ENCODE measurements at places on chromosomes 2 and 18.

DNA sequence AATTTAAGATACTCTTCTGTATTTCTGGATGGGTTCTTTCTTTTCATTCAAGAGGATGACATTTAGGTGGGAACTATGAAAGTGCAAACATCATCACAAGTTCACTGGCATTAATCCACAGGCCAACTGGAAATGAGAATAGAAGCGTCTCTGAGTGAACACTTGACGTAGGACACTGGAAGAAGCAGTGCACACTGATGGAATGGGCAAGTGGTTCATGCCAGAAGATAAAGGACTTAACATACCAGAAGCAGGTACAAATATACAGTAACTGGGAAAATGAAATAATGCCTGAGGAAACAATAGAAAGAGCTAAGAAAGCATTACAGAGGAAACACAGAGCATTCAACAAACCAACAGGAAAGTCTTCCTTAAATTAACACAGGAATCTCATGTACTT lies 120.9 kb upstream of the CCDC195 start:
- DNase-seq, result no peak

DNA sequence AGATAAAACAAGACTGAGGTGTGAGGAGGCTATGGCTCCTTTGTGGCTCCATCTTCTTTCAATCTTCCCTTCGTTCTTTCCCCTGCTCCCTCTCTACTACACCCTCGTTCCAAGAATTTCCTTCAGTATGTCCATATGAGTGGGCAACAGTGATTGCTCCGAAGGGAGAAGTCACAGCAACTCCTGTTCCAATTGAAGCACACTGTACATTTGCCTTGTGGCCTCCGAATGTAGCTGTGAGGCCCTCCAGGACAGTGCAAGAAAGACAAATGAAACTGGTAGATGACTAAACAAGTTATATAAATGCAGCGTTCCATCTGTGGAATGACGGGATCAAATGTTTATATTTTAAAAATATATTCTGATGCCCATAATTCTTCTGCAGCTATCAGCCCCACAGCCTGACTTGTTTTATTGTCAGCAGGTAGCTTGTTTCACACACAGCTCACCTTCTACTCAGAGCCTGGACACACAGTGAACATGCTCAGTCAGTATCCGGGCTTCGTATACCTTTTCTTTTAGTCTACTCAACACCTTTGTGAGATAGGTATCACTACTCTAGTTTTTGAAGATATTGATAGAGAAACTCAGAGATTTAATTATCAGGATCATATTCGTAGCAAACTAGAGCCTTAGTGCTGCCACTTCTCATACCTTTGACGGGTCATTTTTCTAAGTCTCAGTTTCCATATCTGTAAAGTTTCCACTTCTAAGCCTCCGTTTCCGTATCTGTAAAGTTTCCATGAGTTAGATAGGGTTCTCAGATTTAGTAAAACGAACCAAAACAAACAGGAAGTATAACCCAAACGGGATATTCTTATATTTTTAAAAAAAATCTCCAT lies 216.7 kb upstream of the STON1 start:
- DNase-seq, result peak; percentile 16

GRCh38 chr2:26946841-26947784 lies 23.3 kb upstream of the MAPRE3 start:
- DNase-seq, result no peak

DNA sequence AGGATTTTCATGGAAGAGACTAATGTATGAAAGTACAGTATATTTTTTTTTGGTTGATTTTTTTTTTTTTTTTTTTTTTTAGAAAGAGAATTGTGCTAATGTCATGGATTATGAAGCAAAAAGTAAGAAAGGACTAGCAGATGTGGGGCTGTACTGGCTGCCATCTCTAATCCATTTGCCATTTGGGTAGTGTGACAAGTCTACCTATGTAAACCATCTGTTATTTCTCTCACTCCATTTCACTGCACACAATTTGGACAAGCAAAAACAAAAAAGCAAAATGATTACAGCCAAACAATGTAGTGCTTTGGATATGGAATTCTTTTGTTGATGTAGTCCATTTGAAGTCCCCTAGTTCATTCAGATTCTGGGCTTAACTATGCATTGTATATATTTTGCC lies 1355.4 kb downstream of the LRP1B start:
- no peak for DNase-seq

- peak; percentile 1 for DNase-seq
These were observed 14.7 kb downstream of the CROCC2 start for GRCh38 chr2:240920783-240921231.

- no peak for DNase-seq
These were observed 47.1 kb upstream of the IGFBP5 start for GRCh38 chr2:216742411-216742810.
